Small intestine (tissue), 16 donors: ENCODE measurements at places on chromosomes 16 and 17. TPM values are rescaled to one million over a fixed set of nuclear protein-coding genes. Genes with fewer than 3 reads are reported as not detected.

Gene MKS1
- polyA plus RNA-seq, result 2.7 TPM

Gene PLCG2
- 8.4 TPM for polyA plus RNA-seq

Gene CLDN6
- not detected for polyA plus RNA-seq

Gene HOXB2
- polyA plus RNA-seq, result 9.5 TPM

Gene KCNG4
- not detected for polyA plus RNA-seq

Gene TRAPPC2L
- polyA plus RNA-seq, result 46.6 TPM

Gene CA7
- polyA plus RNA-seq, result 49.4 TPM

Gene PRSS53
- 4.7 TPM for polyA plus RNA-seq

- no peak overlapping the region for H3K27ac ChIP-seq
- peaks cover 11% of the 10 kb centered on the region for H3K36me3 ChIP-seq
- H3K4me1 ChIP-seq, result peaks cover 12% of the 10 kb centered on the region
- no peak for DNase-seq
These were observed 8.4 kb upstream of the LGALS3BP start for GRCh38 chr17:78988152-78988551.

DNA sequence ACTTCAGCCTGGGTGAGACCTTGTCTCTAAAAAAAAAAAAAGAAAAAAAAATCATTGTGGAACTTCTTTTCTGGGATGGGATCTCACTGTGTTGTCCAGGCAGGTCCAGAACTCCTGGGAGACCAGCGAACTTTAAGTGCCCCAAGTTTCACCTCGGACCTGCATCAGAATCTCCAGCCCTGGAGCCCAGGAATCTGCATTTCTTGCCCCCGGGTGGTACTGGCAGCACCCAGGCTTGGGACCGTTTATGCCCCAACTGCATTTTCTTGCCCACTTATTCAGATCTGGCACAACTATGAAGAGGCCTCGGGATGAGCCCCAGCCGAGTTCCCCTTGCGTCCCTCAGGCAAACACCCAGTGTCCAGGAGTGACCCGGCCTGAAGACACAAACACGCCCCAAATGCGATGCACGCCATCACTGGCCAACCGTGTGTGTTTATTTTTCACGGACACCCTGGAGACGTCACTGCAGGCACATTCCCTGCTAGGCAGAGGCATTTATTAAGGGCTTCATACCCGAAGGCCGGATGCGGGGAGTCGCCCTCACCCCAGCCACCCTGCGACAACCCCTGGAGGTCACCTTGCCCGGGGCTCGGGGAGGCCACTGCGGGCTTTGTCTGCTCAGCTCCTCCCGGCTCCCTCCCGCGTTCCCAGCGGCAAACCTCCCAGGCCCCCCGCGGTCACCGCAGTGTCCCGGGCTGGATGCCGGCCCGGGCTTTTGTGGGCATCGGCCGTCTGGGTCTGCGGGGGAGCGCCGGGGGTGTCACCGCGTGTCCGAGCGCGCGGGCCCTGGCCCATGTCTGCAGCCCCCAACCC is 684 bp upstream of the SPIRE2 start:
- no peaks in the 10 kb centered on the region for H3K4me1 ChIP-seq
- H3K27me3 ChIP-seq, result no peaks in the 10 kb centered on the region
- H3K4me3 ChIP-seq, result peak overlapping the region; percentile 54
- peak; percentile 67 for DNase-seq
- no peaks in the 10 kb centered on the region for H3K36me3 ChIP-seq

DNA sequence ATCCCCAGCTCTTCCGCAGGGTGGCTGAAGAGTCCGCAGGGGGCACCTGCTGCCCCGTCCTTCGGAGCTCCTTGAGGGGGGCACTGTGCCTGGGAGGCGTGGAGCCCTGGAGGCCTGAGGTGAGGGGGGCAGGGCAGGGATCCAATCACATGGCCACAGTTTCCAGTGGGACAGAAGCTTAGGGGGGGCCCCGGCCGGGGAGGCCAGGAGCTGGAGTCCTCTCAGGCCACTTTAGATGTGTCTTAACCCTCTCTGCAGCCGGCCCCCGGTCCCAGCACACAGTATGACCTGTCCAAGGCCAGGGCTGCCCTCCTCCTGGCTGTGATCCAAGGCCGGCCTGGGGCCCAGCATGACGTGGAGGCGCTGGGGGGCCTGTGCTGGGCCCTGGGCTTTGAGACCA is 10.8 kb downstream of the ZNF213 start:
- DNase-seq, result no peak
- no peaks in the 10 kb centered on the region for H3K36me3 ChIP-seq
- no peaks in the 10 kb centered on the region for H3K27me3 ChIP-seq
- H3K27ac ChIP-seq, result no peak overlapping the region
- H3K4me1 ChIP-seq, result peaks cover 8% of the 10 kb centered on the region
- no peak overlapping the region for H3K4me3 ChIP-seq

DNA sequence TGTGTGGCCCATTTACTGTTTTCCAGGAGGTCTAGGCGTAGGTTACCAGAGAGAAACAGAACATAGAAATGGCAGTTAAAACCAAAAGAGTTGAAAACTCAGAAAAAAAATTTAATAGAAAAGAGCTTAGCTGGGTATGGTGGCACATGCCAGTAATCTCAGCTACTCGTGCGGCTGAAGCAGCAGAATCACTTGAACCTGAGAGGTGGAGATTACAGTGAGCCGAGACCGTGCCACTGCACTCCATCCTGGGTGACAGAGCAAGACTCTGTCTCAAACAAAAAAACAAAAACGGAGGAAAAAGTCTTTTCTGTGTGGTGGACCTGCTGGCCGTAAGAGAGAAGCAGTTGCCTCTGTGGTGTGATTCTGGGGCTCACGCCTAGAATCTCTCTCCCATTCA is 35.8 kb downstream of the MRTFB start:
- H3K36me3 ChIP-seq, result no peaks in the 10 kb centered on the region
- no peak overlapping the region for H3K27ac ChIP-seq
- H3K27me3 ChIP-seq, result no peaks in the 10 kb centered on the region

GRCh38 chr17:1686086-1686485 is 1.4 kb upstream of the PRPF8 start:
- H3K4me1 ChIP-seq, result peaks cover 8% of the 10 kb centered on the region
- DNase-seq, result no peak
- peaks cover 25% of the 10 kb centered on the region for H3K36me3 ChIP-seq

DNA sequence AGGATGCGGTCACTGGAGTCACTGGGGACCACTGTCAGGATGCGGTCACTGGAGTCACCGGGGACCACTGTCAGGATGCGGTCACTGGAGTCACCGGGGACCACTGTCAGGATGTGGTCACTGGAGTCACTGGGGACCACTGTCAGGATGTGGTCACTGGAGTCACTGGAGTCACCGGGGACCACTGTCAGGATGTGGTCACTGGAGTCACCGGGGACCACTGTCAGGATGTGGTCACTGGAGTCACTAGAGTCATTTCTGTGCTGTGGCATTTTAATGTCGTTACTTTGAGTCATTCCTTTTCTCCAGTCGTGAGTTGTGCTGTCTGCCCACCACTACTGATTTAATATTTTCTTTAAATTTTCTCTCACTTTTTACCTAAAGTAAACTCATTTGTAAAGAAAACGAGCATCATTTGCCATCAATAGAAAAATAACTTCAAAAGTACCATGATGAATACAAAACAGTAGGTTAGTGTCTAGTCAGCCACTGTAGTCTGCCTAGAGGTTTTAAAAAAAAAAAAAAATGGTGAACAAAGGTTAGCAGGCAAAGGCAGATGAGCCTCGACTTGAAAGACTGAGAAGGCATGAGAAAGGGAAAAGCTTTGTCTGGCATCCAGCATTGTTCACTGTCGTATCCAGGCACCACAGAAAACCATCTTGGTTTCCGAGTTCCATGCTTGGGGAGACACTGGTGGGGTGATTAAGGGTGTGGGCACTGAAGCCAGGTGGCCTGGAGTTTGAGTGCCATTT is 346.6 kb downstream of the SNX29 start:
- no peaks in the 10 kb centered on the region for H3K36me3 ChIP-seq
- H3K4me1 ChIP-seq, result no peaks in the 10 kb centered on the region
- no peaks in the 10 kb centered on the region for H3K27me3 ChIP-seq

- H3K4me3 ChIP-seq, result no peak overlapping the region
- no peaks in the 10 kb centered on the region for H3K27me3 ChIP-seq
- no peaks in the 10 kb centered on the region for H3K4me1 ChIP-seq
- DNase-seq, result no peak
These were observed 16.1 kb downstream of the TOM1L1 start for GRCh38 chr17:54916721-54917120.

- H3K4me3 ChIP-seq, result no peak overlapping the region
- no peak for DNase-seq
- H3K27me3 ChIP-seq, result no peaks in the 10 kb centered on the region
- no peak overlapping the region for H3K27ac ChIP-seq
- peaks cover 6% of the 10 kb centered on the region for H3K36me3 ChIP-seq
These were observed 6.5 kb upstream of the SERPINF1 start for GRCh38 chr17:1755252-1755826.

GRCh38 chr17:64162554-64162953 is 32.6 kb upstream of the ERN1 start:
- H3K4me3 ChIP-seq, result no peak overlapping the region
- H3K4me1 ChIP-seq, result no peaks in the 10 kb centered on the region
- DNase-seq, result no peak
- H3K27ac ChIP-seq, result no peak overlapping the region
- no peaks in the 10 kb centered on the region for H3K27me3 ChIP-seq
- H3K36me3 ChIP-seq, result peaks cover 51% of the 10 kb centered on the region

GRCh38 chr17:67260170-67260987 is 15.4 kb upstream of the HELZ start:
- H3K4me1 ChIP-seq, result no peaks in the 10 kb centered on the region
- no peak overlapping the region for H3K4me3 ChIP-seq
- H3K36me3 ChIP-seq, result no peaks in the 10 kb centered on the region

- no peaks in the 10 kb centered on the region for H3K27me3 ChIP-seq
- H3K27ac ChIP-seq, result no peak overlapping the region
- H3K36me3 ChIP-seq, result peaks cover 25% of the 10 kb centered on the region
These were observed 229.9 kb downstream of the MSI2 start for GRCh38 chr17:57485916-57486881.
